ENCODE measurements at places on chromosomes 12 and 14. TPM values are rescaled to one million over a fixed set of nuclear protein-coding genes. Genes with fewer than 3 reads are reported as not detected.
A peak's percentile ranks its signal among the peaks of the same experiment; 100 is the strongest.

The NEUROD4 gene
- total RNA-seq, result not detected

GRCh38 chr14:22538671-22539228 lies 50.3 kb downstream of the DAD1 start:
- no peak for DNase-seq
- H3K4me3 ChIP-seq, result no peak overlapping the region
- no peaks in the 10 kb centered on the region for H3K36me3 ChIP-seq
- no peaks in the 10 kb centered on the region for H3K27me3 ChIP-seq
- H3K4me1 ChIP-seq, result peaks cover 18% of the 10 kb centered on the region

DNA sequence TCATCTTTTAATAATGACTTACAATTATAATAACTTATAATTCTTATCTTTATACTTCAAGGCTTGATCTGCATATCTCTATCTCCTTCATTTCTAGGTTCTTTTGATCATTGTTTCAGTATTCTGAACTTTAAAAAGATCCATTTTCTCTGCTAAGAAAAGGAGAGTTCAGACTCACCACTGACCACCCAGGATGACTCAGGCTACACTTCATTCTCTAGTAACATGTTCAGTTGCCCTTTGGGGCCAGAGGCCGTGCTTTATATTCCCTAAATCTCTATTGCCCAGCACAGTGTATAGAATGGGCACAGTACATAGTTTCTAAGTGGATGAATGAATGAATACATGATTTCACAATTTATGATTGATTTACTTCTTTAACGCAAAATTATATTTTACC lies 268.7 kb downstream of the AKAP6 start:
- H3K4me3 ChIP-seq, result no peak overlapping the region
- no peaks in the 10 kb centered on the region for H3K27me3 ChIP-seq
- no peaks in the 10 kb centered on the region for H3K36me3 ChIP-seq
- H3K4me1 ChIP-seq, result no peaks in the 10 kb centered on the region

- H3K4me1 ChIP-seq, result no peaks in the 10 kb centered on the region
- H3K27ac ChIP-seq, result no peak overlapping the region
These were observed 11.4 kb upstream of the NOPCHAP1 start for GRCh38 chr12:104974626-104975290.

GRCh38 chr12:117098024-117098360 lies 1.2 kb downstream of the TESC start:
- peak overlapping the region; percentile 71 for H3K4me3 ChIP-seq
- peaks cover 29% of the 10 kb centered on the region for H3K4me1 ChIP-seq
- H3K36me3 ChIP-seq, result no peaks in the 10 kb centered on the region
- H3K27me3 ChIP-seq, result peaks cover 56% of the 10 kb centered on the region

- H3K4me1 ChIP-seq, result no peaks in the 10 kb centered on the region
- no peaks in the 10 kb centered on the region for H3K27me3 ChIP-seq
- H3K4me3 ChIP-seq, result no peak overlapping the region
- DNase-seq, result no peak
These were observed 352.7 kb upstream of the DIO2 start for GRCh38 chr14:80564051-80564450.

DNA sequence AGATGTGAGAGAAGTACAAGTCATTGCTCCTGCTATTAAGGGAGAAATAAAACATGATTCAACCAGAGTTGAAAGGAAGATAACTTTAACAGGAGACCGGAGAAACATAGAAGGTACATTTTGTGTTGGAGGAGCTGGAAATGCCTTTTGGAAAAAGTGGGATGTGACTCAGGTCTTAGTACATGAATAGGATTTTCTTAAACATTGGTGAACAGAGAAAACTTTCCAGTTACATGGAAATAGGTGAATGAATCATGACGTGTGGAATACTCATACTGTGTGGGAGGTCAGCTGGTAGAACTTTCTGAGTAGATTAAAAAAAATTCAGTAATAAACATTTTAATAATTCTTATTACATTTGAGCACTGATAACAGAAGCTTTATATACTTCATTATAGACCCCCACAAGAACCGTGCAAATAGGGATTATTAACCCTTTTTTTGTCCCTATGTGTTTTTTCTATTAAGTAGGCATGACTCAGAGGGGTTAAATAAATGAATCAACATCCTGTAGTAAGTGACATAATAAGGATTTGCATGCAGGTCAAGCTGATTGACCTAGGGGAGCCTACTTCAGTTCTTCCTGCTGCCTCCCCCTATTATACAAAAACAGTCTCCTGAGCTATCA lies 710.5 kb downstream of the NOVA1 start:
- H3K27ac ChIP-seq, result no peak overlapping the region
- H3K27me3 ChIP-seq, result no peaks in the 10 kb centered on the region
- no peak for DNase-seq
- no peaks in the 10 kb centered on the region for H3K36me3 ChIP-seq

DNA sequence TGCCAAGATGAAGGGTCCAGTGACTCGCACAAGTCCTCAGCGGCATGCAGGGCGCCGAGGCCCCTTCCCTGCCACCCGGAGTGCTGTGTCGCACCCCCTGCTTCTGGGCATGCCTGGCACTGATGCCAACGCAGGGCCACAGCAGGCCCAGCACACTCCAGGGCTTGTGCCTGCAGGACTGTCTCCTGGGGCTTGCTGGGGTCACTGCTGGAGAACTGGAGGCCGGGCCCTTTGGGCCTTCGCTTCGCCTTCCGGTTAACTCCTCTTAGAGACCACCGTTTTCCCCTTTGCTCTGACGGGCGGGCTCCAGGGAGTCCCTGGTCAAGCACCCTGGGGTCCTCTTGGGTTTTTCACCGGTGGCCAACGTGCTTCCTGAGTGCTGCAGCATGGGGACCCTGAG lies 79.6 kb downstream of the WDR20 start:
- peaks cover 38% of the 10 kb centered on the region for H3K36me3 ChIP-seq
- peaks cover 10% of the 10 kb centered on the region for H3K4me1 ChIP-seq
- DNase-seq, result no peak
- H3K27ac ChIP-seq, result no peak overlapping the region
- no peaks in the 10 kb centered on the region for H3K27me3 ChIP-seq
- H3K4me3 ChIP-seq, result no peak overlapping the region

- H3K4me1 ChIP-seq, result no peaks in the 10 kb centered on the region
- DNase-seq, result no peak
- no peaks in the 10 kb centered on the region for H3K36me3 ChIP-seq
These were observed 110.4 kb downstream of the SMOC1 start for GRCh38 chr14:69989622-69990021.

DNA sequence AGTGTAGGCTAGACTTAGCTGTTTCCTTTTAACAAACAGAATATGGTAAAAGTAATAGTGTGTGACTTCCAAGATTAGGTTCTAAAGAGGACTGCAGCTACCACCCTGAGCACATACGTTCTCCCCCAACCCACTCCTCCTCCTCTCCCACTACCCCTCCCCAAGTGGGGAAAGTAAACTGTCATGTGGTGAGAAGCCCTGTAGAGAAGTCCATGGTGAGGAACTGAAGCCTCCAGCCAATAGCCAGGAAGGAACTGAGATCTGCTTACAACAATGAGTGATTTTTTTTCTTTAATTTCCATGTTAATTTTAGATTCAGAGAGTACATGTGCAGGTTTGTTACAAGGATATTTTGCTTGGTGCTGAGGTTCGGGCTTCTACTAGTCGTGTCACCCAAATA lies 57.0 kb upstream of the EGLN3 start:
- no peaks in the 10 kb centered on the region for H3K36me3 ChIP-seq
- no peak for DNase-seq
- H3K27me3 ChIP-seq, result no peaks in the 10 kb centered on the region
- H3K4me3 ChIP-seq, result no peak overlapping the region
- no peaks in the 10 kb centered on the region for H3K4me1 ChIP-seq

The GPR84 gene
- total RNA-seq, result 0.99 TPM

GRCh38 chr12:10361084-10361483 lies 28.8 kb downstream of the KLRK1 start:
- H3K27me3 ChIP-seq, result no peaks in the 10 kb centered on the region
- no peak for DNase-seq
- H3K27ac ChIP-seq, result peak overlapping the region; percentile 92
- peaks cover 12% of the 10 kb centered on the region for H3K4me1 ChIP-seq
- H3K36me3 ChIP-seq, result no peaks in the 10 kb centered on the region

Data from left lung (tissue), 14 donors.